AG08395 (cell line): ENCODE measurements at places on chromosomes 16 and 17.

DNA sequence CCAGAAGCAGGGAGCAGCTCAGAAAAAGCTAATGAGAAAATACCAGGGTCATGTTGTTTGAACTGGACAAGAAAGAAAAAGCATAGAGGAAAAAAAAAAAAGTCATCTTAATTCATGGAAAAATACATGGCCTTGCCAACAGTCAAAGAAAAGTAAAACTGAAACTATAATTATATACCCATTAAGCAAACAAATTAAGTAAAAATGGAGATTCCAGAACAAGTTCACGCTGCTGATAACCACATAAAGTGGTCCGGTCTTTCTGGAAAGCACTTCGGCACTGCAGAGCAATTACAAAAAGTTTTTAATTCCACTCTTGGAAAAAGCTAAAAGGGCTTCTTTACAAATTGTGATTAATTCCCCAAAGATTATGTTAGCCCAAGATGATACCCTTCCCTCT, 12.4 kb upstream of the P2RX5 start:
- no peak for DNase-seq

DNA sequence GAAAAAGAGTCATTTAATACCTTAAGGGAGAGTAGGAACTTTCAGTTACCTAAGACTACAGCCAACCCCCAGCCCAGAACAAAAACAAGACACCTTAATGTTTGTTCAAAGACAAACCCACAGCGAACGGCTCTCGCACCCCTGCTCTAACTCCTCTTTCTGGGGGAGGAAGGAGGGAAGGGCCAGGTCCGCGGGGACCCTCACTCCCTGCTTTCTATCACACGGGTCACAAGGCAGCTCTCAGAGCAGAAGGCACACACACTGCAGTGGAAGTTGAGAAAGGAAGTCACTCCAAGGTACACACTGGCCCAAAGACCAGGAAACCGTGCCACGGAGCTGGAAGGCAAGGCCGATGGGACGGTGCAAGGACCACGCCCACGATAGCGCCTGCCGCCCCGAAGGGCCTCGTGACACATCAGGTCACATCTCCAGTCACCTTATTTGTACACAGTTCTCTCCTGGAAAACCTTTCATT, 10.0 kb downstream of the LITAFD start:
- DNase-seq, result no peak

DNA sequence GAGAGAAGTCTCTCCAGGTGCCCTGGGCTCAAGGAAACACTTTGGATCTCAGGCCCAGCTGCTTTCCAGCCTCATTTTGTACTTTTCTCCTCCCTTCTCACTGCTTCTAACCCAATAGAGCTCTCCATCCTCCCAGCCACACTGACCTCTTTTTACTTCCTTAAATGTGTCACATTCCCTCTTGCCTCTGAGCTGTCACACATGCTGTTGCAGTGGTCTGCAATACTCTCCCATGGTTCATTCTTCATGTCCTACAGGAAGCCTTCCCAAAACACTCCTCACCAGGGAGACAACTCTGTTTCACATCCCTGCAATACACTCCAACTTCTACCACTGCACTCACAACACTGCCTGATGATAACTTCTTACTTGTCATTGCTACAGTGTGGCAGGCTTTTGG, 242.1 kb upstream of the DYNLRB2 start:
- DNase-seq, result no peak

DNA sequence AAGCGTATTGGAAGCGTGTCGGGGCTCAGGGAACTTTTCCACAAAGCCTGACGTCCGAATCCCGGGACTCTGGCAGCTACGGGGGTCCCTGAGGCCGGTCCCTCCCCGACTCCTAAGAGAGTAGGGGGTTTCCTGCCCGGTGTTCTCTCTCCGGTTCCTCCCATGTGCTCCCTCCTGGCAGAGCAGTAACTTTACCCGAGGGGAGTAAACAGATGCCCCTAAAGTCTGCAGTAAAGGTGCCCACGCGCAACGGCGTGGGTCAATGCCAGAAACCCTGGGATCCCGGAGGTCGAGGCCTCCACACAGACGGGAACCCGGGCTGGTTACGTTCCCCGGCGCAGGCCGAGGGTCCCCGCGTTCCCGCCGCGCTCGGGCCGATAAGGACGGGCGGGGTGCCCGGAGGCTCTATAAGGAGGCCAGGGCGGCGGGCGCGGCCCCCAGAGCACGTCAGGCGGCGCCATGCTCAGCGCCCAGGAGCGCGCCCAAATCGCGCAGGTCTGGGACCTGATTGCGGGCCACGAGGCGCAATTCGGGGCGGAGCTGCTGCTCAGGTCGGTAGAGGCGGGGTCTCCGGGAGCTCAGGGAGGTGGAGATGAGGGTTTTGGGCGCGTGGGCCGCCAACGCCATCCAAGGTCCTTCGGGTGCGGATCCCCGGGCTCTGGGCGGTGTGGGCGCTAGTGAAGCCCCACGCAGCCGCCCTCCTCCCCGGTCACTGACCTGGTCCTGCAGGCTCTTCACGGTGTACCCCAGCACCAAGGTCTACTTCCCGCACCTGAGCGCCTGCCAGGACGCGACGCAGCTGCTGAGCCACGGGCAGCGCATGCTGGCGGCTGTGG, at the start of gene HBM:
HBM (plus strand) TSS at position 440 of the 836 bp plus-strand sequence; CDS start at position 460, 20 bp downstream.
- DNase-seq, result no peak
